ENCODE measurements at places on chromosomes 6 and 20.

DNA sequence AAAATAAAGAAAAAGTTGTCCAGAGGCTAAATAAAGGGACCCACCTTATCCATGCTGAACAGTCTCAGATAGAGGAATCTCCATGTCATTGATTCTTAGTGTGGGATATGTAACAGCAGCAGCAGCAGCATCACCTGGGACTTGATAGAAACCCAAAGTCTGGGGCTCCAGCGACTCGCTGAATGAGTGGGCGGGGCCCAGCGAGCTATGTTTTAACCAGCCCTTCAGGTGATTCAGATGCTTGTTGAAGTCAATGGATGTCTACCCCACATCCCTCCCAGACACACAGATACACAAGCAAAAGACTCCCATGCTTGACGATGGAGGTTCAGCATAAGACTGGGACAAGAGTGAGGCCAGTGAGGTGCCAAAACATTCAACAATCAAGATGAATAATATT is 298.6 kb downstream of the UBE3D start:
- no peaks in the 10 kb centered on the region for H3K27me3 ChIP-seq
- DNase-seq, result no peak
- H3K36me3 ChIP-seq, result no peaks in the 10 kb centered on the region
- no peaks in the 10 kb centered on the region for H3K4me1 ChIP-seq
- no peak overlapping the region for H3K4me3 ChIP-seq

GRCh38 chr20:50283922-50284810 is 93.5 kb downstream of the CEBPB start:
- DNase-seq, result peak; percentile 74
- H3K36me3 ChIP-seq, result no peaks in the 10 kb centered on the region
- H3K27me3 ChIP-seq, result no peaks in the 10 kb centered on the region
- H3K27ac ChIP-seq, result peak overlapping the region; percentile 91

DNA sequence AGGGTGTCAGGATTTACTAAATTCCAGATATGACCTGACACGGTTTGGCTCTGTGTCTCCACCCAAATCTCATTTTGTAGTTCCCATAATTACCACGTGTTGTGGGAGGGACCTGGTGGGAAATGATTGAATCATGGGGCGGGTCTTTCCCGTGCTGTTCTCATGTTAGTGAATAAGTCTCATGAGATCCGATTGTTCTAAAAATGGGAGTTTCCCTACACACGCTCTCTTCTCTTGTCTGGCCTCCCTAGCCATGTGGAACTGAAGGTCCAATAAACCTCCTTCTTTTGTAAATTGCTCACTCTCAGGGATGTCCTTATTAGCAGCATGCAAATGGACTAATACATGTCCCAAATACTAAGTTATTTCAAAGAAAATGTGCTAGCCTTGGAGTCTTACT is 121.1 kb downstream of the CENPW start:
- H3K27ac ChIP-seq, result no peak overlapping the region

GRCh38 chr6:107554918-107555317 is 65.0 kb downstream of the SOBP start:
- no peak overlapping the region for H3K27ac ChIP-seq
- H3K4me1 ChIP-seq, result no peaks in the 10 kb centered on the region
- no peaks in the 10 kb centered on the region for H3K27me3 ChIP-seq
- no peak overlapping the region for H3K4me3 ChIP-seq
- DNase-seq, result no peak

DNA sequence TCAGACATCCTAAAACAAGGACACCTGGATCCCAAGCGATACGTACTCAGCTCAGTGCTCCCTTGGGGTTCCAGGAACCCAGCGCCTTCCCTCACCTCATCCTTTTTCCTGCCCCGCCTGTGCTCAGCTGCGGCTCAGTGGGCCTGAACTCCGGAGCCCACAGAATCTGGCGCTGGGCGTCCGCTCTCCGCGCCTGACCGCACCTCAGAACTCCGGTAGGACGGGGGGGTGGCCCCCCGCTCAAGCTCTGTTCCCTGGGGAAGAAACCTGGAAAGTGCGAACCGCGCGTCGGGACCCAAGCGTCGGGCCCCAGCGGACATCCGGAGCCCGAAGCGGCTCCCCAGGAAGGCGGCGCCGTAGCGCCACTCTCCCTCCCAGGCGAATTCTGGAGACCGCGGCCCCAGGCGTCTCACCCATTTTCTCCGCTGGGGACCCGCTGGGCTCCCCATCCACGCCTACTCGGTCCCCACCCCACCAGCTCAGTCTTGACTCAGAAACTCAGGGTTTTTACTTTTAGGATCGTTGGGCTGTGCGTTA is 336 bp upstream of the LY6G5C start:
- peak overlapping the region; percentile 70 for H3K27ac ChIP-seq
- DNase-seq, result no peak
- H3K4me1 ChIP-seq, result peaks cover 19% of the 10 kb centered on the region
- H3K4me3 ChIP-seq, result peak overlapping the region; percentile 61

DNA sequence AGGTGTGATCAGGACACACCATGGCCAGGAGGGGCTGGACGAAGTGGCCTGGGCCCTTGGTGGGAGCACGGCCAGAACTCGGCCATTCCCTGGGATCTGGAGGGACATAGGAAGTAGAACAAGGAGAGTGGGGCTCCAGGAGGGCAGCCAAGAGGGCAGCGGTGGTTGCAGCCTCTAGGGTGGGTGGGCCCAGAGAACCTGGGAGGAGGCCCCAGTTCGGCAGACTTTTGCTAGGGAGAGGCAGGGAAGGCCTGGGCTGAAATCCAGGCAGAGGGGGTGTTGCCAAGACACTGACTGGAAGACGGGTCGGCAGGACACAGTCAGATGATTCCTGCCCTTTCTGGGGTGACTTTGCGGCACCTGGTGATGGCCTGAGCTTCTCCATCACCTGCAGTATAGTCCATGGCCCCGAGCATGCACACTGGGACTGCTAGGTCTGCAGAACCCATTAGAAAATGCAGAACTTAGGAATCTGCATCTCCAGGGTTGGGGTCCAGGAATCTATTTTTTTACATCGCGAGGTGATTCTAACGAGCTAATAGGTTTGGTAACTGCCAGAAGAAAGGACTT is 224.8 kb downstream of the SYNDIG1 start:
- peaks cover 34% of the 10 kb centered on the region for H3K27me3 ChIP-seq
- no peak for DNase-seq
- H3K27ac ChIP-seq, result no peak overlapping the region
- no peaks in the 10 kb centered on the region for H3K4me1 ChIP-seq
- H3K36me3 ChIP-seq, result no peaks in the 10 kb centered on the region

DNA sequence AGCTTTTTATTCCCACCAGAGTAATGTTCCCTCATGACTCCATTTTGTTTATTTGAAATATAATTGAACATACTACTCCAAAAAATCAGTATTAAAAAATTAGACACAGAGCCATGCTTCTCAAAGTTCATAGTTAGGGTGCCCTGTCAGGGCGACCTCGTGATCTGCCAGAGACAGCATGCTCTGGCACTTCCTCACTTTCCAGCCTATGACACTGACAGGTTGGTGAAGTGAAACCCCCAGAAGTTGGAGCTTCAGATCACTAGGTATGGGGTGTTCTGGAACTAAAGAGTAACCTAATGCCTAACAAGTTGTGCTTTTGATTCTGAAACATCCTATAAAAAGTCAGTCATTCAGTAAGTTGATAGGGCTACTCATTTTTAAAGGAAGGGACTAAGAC is 93.0 kb downstream of the TBC1D7 start:
- no peak for DNase-seq
- no peak overlapping the region for H3K4me3 ChIP-seq
- H3K27ac ChIP-seq, result no peak overlapping the region
- no peaks in the 10 kb centered on the region for H3K4me1 ChIP-seq

- H3K4me3 ChIP-seq, result no peak overlapping the region
- no peak for DNase-seq
- H3K36me3 ChIP-seq, result peaks cover 22% of the 10 kb centered on the region
- H3K27me3 ChIP-seq, result no peaks in the 10 kb centered on the region
Measured at GRCh38 chr20:39016041-39016440, 53.9 kb downstream of the DHX35 start.

DNA sequence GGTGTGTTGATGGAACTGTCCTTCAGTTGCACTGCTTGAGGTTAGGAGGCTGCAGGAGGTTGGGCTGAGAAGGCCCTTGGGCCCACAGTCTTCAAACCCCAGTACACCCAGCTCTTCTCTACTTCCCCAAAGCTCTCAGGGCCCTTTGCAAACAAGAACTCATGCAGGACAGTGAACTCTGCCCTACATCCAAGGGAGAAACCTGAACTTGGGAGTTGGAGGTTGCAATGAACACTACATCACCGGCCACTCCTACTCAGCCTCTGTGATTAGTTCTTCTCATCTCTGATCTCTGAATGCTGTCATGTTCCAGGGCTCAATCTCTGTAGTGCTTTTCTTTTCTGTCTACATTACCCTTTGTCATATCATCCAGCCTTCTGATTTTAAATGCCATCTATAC is 148.5 kb upstream of the PDE7B start:
- H3K36me3 ChIP-seq, result no peaks in the 10 kb centered on the region
- H3K4me1 ChIP-seq, result no peaks in the 10 kb centered on the region
- no peak for DNase-seq
- no peak overlapping the region for H3K4me3 ChIP-seq
- no peaks in the 10 kb centered on the region for H3K27me3 ChIP-seq

GRCh38 chr6:80181352-80182081 is 75.0 kb downstream of the BCKDHB start:
- DNase-seq, result no peak
- H3K27ac ChIP-seq, result no peak overlapping the region
- H3K4me3 ChIP-seq, result no peak overlapping the region

DNA sequence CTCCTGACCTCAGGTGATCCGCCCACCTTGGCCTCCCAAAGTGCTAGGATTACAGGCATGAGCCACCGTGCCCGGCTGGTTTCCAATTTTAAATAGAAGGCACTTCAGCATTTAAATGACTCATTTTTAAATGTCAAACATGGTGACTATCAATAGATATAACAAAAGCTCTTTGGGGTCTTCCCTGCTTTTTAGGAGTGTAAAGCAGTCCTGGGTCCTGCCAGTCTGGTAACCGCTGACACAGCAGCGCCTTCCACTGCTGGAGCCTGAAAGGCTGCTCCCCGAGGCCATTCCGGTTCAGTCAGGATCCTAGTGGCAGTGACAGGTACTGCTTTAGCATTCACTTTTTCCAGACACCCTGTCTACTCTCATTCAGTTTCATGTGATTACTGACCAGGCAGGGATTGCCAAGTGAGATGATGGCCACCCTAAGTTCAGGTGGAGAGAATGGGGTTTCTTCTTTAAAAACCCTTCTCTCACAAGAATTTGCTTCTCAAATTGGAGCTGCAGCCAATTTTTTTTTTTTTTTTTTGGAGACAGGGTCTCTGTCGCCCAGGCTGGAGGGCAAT is 5.1 kb downstream of the DIDO1 start:
- H3K4me1 ChIP-seq, result peaks cover 47% of the 10 kb centered on the region
- peak; percentile 49 for DNase-seq
- H3K4me3 ChIP-seq, result no peak overlapping the region
- H3K27ac ChIP-seq, result no peak overlapping the region

GRCh38 chr20:5654557-5654956 is 95.6 kb upstream of the SHLD1 start:
- H3K4me3 ChIP-seq, result no peak overlapping the region
- no peaks in the 10 kb centered on the region for H3K36me3 ChIP-seq
- H3K4me1 ChIP-seq, result peaks cover 5% of the 10 kb centered on the region
- no peaks in the 10 kb centered on the region for H3K27me3 ChIP-seq
- no peak overlapping the region for H3K27ac ChIP-seq

DNA sequence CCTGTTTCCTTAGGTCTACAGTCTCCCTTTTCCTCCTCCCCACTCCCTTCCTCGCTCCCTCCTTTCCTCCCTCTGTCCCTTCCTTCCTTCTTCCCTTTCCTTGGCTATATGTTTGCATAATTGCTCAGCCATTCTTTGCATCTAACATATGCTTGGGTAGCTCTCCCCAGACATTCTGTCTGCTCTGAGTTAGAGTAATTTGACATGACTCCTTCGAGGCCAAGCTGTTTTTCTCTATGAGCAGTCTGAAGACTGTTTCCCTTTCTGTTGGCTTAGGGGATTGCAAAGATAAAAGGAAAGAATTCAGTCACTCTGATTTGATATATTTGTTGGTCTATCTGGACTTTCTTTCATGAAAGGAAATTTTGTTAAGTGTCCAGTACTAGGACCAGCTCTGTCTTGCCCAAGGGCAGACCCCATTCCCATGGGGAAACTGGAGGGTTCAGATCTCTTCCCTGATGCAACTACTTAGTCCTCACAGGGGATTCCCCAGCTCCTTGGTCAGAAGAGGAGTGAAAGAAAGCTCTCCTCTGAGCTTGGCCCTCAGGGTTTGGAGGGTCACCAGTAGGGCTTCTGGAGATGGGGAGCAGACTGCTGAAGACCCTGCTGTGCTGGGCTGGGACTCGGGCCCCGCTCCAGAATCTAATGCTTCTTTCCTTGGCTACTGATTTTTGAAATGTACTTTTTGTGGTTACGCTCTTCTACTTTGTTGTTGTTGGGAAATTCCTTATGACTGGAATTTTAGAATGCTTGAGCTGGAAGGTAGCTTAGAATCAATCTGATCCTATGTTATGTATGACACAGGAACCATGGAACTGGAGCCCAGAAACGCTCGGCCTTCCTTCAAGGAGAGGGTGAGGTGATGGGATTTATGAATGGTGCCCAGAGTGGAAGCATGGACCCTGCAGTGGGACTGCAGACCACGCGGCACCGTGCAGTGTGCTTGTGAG is 63.7 kb upstream of the SLC22A23 start:
- no peaks in the 10 kb centered on the region for H3K27me3 ChIP-seq
- H3K27ac ChIP-seq, result no peak overlapping the region
- H3K4me1 ChIP-seq, result peaks cover 12% of the 10 kb centered on the region
- no peaks in the 10 kb centered on the region for H3K36me3 ChIP-seq
- H3K4me3 ChIP-seq, result no peak overlapping the region

- DNase-seq, result no peak
- H3K36me3 ChIP-seq, result 0 out of 2 replicates have a peak, but pooled peaks cover 17% of the 10 kb centered on the region
- no peak overlapping the region for H3K4me3 ChIP-seq
- no peak overlapping the region for H3K27ac ChIP-seq
Measured at GRCh38 chr20:47310729-47311128, 45.8 kb downstream of the ZMYND8 start.

DNA sequence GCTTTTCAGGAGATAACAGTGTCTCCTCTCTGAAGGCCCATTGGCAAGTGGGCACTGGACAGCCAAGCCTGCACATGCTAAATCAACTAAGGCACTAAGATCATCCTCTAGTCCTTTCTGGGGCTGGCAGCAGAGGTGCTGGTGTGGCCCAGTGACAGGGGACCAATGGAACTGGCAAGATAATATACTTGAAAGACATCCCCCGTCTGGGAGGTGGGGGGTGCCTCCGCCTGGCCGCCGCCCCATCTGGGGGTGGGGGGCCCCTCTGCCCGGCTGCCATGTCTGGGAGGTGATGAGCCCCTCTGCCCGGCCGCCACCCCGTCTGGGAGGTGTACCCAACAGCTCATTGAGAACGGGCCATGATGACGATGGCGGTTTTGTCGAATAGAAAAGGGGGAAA is 223.3 kb downstream of the UNC5CL start:
- no peak overlapping the region for H3K4me3 ChIP-seq
- no peak overlapping the region for H3K27ac ChIP-seq
- H3K27me3 ChIP-seq, result no peaks in the 10 kb centered on the region
- no peak for DNase-seq
- H3K36me3 ChIP-seq, result no peaks in the 10 kb centered on the region

Data from HCT116 (cell line).